ENCODE measurements at places on chromosomes 6 and 20. TPM values are rescaled to one million over a fixed set of nuclear protein-coding genes. Genes with fewer than 3 reads are reported as not detected.

Gene C6orf58
- not detected for total RNA-seq

Gene STMND1
- total RNA-seq = not detected

Gene PDE7B
- not detected for total RNA-seq

Gene MATN4
- not detected for total RNA-seq

Gene TAGAP
- not detected for total RNA-seq

Gene LBP
- total RNA-seq = not detected

Gene PAK5
- total RNA-seq = 6.8 TPM

Gene SKIC2
- total RNA-seq = 109 TPM

Gene SYS1
- 17.7 TPM for total RNA-seq

Gene NKX2-2
- 1.2 TPM for total RNA-seq

Gene SCAND1
- total RNA-seq = 97.8 TPM

Gene SOX18
- 0.66 TPM for total RNA-seq

Gene SIGLEC1
- not detected for total RNA-seq

Gene SRXN1
- 6.3 TPM for total RNA-seq

Gene ULBP2
- 5.4 TPM for total RNA-seq

Gene PTCHD4
- 3.6 TPM for total RNA-seq

Gene CLIC5
- total RNA-seq = not detected

Gene PSORS1C2
- 0.49 TPM for total RNA-seq

Gene MUC21
- not detected for total RNA-seq

Gene MLN
- total RNA-seq = not detected

Measured in glutamatergic neuron (in vitro differentiated cells).